Activated CD8-positive, alpha-beta memory T cell treated with anti-CD3 and anti-CD28 coated beads for 24 hours (primary cell): ENCODE measurements at places on chromosomes 4 and X.

DNA sequence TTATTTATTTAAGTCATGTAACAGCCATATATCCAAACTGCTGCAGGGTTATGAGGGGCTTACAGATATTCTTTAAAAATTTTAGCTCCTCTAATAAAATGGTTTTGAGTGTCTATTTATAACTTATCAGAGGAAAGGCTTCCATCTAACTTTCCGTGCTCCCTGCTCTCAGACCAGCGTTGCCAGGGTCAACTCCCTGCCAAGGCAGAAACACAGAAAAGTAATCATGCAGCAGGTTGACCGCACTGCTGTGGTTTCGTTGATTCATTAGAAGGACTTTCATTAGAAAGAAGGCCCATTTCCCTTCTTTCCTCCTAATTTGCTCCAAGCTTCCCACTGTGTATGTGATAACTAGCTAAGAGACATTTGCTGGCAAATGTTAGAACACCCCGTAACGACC lies 33.9 kb downstream of the BCLAF3 start:
- DNase-seq: no peak

DNA sequence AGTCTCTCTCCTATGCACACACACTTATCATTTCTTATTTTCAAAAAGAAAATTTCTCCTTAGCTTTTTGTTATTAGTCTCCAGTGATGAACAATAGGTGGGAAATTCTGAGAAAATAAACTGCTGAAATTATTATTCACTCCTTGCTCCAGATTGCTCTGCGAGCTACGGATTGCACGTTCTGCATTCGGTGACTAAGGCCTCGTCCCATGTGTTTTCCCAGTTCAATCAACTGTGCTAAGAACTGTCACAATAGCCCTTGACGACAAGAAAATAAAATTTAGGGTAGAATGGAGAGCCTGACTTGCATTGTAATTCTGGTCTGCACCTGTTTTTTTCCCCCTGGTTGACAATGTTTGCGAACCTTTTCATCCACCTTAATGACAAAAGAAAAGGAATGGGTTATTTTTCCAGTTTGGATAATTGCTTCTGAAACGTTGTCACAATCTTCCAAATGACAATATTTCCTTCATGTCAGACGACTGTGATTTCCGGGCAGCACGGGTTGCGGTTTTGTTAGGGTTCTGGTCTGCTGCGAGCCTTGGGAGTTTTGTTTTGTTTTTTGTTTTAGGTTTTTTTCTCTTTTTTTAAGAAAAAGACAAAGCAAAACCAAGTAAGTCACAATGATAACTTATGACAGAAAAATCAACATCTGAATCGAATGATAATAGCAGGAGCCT lies 124.5 kb upstream of the NOCT start:
- no peak for DNase-seq

- no peak for DNase-seq
Observed at GRCh38 chr4:181176306-181176705, 1066.9 kb upstream of the TENM3 start.

DNA sequence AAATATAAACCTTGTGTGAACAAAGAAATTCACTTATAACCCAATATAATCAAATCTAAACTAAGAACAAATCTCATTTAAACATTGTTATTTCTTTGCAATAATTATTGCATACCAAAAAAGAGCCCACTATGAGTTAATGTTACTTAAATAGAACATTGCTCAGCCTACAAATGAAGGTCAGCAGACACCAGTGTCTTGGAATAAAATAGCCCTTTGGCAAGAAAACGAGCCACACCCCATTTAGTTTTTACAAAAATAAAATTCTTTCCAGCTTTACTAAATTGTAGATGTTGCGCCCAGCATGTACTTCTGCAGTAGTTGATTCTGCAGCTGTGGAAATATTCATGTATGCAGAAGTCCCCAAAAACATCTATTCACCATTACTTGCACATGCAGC lies 12.2 kb downstream of the PLS3 start:
- no peak for DNase-seq

DNA sequence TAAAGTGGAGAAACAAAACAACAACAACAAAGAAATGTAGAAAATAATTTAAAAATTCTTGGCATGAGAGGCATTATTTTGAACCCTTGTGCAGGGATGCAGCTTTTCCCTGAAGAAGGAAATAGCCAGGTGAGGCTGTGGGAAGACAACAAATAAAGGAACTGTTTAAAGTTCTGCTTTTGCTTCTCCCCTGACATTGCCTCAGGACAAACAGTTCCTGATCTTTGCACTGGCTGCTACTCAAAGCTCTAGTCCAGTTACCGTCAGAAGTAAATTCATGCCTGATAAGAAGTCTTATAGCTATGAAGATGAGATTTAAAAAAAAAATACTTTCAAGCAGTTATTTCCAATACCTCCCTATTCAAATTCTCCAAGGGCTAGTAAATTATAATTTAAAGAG lies 233.8 kb downstream of the IL15 start:
- no peak for DNase-seq

DNA sequence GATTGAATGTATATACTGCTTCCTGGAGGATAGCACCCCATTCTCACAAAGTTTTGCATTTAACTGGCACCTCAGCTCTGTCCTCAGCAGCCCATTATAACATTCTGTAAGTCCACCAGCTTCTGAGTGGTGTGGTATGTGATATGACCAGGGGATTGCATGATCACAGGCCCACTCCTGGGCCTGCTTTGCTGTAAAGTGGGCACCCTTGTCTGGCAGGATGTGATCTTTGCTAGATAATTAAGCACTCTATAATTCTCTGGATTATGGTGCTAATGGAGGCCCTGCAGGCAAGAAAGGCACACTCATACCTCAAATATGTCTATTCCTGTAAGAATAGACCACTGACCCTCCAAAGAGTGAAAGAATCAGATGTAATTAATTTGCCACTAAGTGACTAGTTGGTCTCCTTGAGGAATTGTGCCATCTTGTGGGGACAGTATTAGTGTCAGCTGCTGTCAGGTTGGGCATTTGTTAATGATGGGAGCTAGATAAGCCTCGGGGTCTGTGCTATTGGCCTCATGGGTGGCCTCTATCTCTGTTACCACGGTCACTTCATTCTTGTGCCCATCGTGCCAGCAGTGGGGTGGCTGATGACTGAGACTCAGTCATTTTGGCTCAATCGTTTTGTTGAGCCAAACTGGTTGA lies 2.2 kb upstream of the CFI start:
- no peak for DNase-seq

- no peak for DNase-seq
Observed at GRCh38 chr4:172962564-172963353, 205.9 kb upstream of the GALNT7 start.

DNA sequence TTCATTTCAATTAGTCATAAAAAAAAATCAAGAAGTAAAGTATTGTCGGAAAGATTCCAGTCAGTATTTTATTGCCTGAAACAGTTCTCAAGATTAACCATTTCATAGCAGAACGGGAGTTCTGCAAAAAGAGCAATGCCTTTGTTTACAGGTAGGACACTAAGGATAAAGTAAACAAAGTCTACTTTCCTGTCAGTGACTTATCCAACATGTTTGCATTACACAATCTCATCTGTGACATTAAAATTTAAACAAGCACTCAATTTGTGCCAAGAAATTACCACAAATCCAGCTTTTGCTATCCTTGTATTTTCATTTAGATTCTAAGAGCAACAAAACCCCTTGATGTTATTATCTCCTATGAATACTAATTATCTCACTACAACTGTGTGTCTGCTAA lies 306.5 kb upstream of the LDB2 start:
- no peak for DNase-seq

DNA sequence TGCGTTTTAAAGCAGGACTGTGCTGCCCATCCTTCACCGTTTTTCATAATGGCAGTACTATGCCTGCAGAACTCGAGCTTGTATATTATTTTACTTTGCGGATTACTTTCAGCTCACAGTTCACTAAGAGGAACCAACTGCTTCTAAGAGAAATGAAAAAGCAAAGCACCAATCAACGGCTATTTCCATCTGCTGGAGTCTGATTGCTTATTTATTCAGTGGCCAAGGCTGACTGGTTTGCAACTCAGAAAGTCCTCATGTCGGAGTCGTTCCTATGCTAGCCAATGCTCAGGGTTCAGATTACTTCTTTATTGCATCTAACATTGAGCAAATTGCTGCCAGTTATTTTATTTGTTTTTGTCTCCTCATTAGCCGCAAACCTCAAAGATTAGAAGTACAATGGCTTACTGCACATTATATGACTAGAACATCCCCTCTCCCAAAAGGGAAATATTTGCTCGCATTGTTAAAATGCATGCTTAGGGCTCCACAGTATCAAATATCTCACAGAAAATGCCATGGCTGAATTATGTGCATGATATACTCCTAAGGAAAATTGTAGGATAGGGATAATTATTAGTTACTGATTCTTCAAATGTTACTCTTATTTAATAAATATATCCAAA lies 1628.2 kb upstream of the ADGRL3 start:
- DNase-seq: no peak

- DNase-seq: no peak
Observed at GRCh38 chr4:158162631-158163030, 10.2 kb downstream of the GASK1B start.
